Foreskin fibroblast (primary cell): ENCODE measurements at places on chromosomes 12 and 14.

DNA sequence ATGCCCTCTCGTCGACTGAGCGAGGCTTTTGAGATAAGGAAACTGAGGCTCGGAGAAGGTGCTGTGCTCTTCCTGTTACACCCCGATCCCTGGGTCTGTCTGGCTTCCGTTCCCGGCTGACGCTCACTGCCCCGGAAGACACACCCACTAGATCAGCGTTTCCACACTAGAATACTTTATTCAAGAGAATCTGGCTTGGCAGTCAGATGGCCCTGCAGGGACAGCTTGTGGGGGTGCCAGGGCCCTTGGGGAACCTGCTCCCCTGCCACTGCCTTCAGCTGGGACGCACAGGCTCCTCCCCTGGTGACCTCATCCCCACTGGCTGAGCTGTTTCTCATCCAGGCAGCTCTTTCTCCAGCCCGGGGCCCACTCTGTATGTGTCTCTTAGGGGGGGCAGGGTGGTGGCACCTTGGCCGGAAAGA, 13.7 kb downstream of the PGF start:
- peak; percentile 85 for DNase-seq

- DNase-seq, result peak; percentile 42
These were observed 154.3 kb downstream of the TMX1 start for GRCh38 chr14:51394384-51394783.

GRCh38 chr14:22848351-22849164, 12.2 kb downstream of the MMP14 start:
- DNase-seq, result peak; percentile 98

- peak; percentile 41 for DNase-seq
These were observed 170.9 kb upstream of the RTL1 start for GRCh38 chr14:101074196-101075024.

- DNase-seq, result no peak
These were observed 18.7 kb downstream of the IQSEC3 start for GRCh38 chr12:85191-85666.

GRCh38 chr12:28032811-28033537, 60.4 kb upstream of the PTHLH start:
- no peak for DNase-seq

GRCh38 chr14:92860049-92860840, 62.7 kb upstream of the CHGA start:
- no peak for DNase-seq

DNA sequence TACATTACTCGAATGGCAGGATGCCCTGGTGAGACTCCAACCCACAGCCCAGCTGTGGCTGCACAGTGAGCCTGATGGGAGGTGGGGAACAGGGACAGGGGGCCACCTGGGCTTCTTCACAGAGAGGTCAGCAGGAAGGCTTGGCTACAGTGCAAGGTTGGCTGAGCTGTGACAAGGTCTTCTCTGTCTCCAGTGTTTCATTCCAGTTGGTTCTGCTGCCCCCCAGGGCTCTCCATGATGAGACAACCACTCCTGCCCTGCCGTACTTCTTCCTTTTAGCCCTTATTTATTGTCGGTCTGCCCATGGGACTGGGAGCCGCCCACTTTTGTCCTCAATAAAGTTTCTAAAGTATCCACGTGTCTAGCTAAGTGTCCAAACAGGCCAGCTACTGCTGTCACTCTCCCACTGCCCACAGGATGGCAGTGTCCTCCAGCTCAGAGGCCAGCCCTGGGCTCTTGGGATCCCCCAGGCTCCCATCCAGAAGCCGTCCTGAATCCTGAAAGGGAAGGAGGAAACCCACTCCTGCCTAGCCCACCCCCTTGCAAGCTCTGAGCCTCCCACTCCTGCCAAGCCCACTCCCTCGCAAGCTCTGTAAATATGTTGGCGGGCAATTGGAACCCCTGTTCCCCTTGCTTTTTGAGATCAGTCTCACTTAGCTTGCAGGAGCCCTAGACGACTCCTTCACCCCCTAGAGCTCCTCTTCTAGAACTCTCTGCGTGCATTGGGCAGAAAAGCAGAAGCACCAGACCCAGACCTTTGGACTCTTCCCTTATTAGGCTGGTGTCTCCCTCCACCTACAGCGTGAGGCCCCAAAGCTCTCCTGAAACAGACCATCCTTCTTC, 5.4 kb downstream of the C1QL4 start:
- peak; percentile 93 for DNase-seq

DNA sequence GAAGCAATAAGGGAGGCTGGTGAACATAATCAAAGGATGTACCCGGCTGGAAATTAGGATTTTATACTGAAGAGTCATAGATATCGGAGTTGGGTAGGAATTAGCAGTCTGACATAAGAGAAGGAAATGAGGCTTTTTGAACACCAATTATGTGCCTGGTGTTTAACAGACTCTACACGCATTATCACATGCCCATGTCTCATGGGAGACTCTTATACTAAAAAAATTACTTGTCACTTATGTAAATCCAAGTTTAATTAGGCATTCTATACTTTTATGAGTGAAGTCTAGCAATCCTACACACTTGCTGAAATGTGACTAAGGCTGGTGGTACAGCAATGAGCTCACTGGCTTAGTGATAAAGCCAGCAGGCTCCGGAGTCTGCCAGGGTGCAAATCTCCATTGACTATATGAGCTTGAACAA, 93.5 kb downstream of the NUAK1 start:
- DNase-seq, result no peak

GRCh38 chr12:127487031-127487430, 779.9 kb upstream of the TMEM132C start:
- DNase-seq, result peak; percentile 30

DNA sequence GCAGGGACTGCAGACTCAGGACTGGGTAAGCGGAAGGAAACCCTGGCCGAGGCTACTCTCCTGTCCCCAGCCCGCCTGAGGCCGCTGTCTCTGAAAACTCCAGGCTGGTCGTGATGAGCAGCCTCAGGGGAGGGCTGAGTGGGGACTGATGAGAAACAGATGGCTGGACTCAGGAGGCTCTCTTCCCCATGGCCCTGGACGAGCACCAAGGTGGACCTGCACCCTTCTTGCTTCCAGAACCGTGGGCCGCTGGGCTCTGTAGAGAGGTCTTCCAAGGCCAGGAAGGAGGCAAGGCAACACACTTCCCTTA, 1.1 kb downstream of the TEX22 start:
- no peak for DNase-seq

GRCh38 chr12:130879781-130880389, 8.0 kb downstream of the RAN start:
- DNase-seq, result no peak

- no peak for DNase-seq
These were observed 718 bp downstream of the PACS2 start for GRCh38 chr14:105315211-105315721.
